ENCODE measurements at places on chromosomes 6 and 20.

DNA sequence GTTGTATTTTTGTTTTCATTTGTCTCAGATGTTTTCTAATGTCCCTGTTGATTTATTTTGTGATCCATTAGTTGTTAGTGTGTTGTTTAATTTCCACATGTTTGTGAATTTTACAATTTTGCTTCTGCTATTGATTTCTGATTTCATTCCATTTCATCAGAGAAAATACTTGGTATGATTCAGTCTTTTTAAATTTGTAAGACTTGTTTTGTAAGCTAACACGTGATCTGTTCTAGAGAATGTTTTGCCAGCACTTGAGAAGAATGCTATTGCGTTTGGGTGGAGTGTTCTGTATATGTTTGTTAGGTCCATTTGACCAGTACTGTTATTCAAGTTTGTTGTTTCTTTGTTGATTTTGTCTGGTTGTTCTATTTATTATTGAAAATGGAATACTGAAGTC lies 53.9 kb downstream of the KIZ start:
- DNase-seq: no peak

- DNase-seq: no peak
These were observed 32.7 kb upstream of the COL10A1 start for GRCh38 chr6:116158641-116159040.

DNA sequence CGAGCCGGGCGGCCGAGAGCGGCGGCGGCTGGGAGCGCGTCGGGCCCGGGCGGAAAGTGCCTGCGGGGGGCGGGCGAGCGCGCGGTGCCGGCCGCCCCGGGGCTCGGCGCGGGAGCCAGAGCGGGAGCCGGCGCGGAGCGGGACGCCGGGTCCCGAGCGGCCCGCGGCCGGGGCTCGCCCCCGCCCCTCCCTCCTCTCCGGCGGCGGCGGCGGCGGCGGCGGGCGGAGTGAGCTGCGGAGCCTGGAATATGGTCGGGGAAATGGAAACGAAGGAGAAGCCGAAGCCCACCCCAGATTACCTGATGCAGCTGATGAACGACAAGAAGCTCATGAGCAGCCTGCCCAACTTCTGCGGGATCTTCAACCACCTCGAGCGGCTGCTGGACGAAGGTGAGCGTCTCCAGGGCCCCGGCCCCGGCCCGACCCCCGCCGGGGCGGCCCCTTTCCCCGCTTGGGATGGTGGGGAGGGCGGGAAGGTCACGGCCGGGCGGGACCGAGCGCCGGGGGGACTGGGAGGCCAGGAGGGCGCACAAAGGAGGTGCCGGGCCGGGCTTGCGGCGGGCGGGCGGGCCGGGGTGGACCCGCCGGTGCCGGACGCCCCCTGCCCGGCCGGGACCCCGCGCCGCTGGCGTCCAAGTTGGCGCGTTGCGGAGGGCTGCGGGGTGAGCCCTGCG lies 565 bp downstream of the QKI start:
- DNase-seq: no peak

DNA sequence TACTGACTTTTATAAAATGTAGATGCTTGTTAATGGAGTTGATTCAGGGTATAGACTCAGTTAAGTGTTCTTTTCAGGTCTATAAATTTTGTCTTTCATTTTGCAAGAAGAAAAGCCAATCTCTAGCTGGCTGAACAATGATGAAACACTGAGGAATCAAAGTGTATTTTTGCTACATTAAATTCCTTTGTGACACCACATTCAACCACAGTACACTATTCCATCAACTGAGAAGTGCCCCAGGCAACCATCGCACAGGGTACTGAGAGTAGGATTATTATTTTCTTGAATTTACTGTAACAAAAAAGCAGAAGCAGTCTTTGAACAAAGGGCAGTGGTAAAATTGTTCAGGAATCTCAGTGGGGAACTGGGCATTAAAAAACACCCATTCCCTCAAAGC lies 83.6 kb downstream of the PREP start:
- DNase-seq: no peak

DNA sequence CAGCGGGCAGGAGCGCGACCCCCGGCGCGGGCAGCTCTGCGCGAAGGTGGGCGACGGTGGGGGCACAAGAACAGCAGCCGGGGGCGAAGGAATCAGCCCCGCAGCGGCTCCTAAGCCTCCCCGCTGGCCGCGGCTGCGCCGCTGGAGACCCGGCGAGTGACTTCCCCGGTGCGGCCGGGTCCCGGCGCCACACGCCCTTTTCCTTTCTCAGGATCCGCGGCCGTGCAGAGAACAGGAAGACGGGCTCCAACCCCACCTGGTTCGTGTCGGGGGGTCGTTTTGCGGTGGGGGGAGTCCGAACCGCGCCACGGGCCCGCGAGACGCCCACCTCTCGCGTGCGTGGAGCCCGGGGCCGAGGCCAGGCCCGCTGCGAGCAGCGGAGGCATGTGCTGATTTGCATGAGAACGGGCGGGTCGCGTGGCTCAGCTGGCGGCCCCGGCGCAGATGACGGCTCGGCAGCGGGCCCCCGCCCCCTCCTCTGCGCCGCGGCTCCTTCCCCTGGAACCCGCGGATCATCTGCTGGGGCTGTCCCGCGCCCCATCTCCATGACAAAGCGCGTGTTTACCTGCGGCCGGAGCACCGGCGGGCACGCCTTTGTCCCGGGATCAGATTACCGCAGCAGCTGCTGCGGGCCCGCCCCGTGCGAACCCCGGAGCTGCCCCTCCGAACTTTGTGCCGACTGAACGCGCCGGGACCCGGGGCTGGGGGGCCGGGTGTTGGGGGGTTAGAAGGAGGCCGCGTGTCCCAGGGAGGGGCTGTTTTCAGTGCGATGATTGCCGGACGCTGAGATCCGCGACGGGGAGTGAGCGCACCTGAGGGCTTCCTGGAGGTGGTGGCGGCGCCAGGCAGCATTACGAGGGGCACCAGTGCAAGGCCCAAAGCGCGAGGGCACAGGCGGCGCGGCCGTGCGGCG lies 4.9 kb upstream of the DLL1 start:
- no peak for DNase-seq
